ENCODE measurements at places on chromosomes 2 and 18. TPM values are rescaled to one million over a fixed set of nuclear protein-coding genes. Genes with fewer than 3 reads are reported as not detected.

Gene MBD2
- 10.8 TPM for total RNA-seq

Gene PDE1A
- total RNA-seq: 83.1 TPM

- no peaks in the 10 kb centered on the region for H3K36me3 ChIP-seq
- no peaks in the 10 kb centered on the region for H3K4me1 ChIP-seq
- DNase-seq: no peak
- H3K27ac ChIP-seq: no peak overlapping the region
- H3K27me3 ChIP-seq: no peaks in the 10 kb centered on the region
These were observed 870.6 kb downstream of the CBLN2 start for GRCh38 chr18:71673498-71673897.

- no peaks in the 10 kb centered on the region for H3K27me3 ChIP-seq
- H3K4me3 ChIP-seq: no peak overlapping the region
- H3K4me1 ChIP-seq: no peaks in the 10 kb centered on the region
- no peak for DNase-seq
- no peaks in the 10 kb centered on the region for H3K36me3 ChIP-seq
- H3K27ac ChIP-seq: no peak overlapping the region
These were observed 45.1 kb downstream of the LBH start for GRCh38 chr2:30276455-30276911.

DNA sequence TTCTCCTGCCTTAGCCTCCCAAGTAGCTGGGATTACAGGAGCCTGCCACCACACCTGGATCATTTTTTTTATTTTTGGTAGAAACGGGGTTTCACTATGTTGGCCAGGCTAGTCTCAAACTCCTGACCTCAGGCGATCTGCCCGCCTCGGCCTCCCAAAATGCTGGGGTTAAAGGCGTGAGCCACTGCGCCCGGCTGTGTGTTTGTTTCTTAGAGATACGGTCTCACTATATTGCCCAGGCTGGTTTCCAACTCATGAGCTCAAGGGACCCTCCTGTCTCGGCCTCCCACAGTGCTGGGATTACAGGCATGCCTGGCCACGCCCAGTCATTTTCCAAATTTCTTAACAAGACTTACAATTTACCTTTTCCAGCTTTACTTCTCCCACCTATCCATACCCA is 940 bp upstream of the MRPL19 start:
- no peak overlapping the region for H3K27ac ChIP-seq
- no peak for DNase-seq
- H3K27me3 ChIP-seq: no peaks in the 10 kb centered on the region
- H3K4me3 ChIP-seq: no peak overlapping the region
- H3K4me1 ChIP-seq: no peaks in the 10 kb centered on the region
- no peaks in the 10 kb centered on the region for H3K36me3 ChIP-seq

DNA sequence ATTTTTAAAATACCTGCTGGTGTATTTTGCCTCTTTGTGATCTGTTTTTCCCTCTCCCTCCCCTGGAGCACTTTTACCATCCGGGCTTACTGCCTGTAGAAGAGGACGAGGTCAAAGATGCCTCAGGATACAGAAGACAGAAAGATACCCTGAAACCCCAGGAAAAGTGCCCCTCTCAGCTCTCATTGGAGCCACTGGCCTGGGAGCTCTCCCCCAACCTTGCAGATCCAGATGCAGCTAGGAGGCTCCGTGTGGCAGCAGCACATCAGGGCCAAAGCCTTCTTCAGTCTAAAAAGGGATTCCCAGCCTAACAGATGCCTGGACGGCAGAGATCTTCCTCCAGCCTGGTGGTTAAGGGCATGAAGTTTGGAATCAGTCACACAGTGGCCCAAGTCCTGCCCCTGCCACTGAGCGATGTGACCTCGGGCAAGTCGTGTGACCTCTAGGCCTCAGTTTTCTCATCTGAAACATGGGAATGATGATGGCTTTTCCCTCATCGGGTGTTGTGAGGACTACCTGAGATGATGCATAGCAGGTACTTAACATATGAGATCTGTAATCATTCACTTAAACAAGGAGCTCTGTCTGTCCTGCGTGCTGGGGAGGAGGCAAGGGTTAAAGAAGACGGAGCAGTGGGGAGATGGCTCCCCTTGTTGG is 239.4 kb downstream of the DYSF start:
- no peaks in the 10 kb centered on the region for H3K36me3 ChIP-seq
- H3K27me3 ChIP-seq: no peaks in the 10 kb centered on the region
- no peak for DNase-seq

GRCh38 chr2:156331572-156332283 is 793 bp downstream of the NR4A2 start:
- peak overlapping the region; percentile 98 for H3K27ac ChIP-seq
- DNase-seq: peak; percentile 60
- peak overlapping the region; percentile 87 for H3K4me3 ChIP-seq
- H3K4me1 ChIP-seq: no peaks in the 10 kb centered on the region
- H3K27me3 ChIP-seq: no peaks in the 10 kb centered on the region

GRCh38 chr2:95759481-95760246 is 167.9 kb downstream of the TRIM43 start:
- DNase-seq: no peak
- no peak overlapping the region for H3K27ac ChIP-seq
- H3K4me3 ChIP-seq: no peak overlapping the region

- H3K4me1 ChIP-seq: no peaks in the 10 kb centered on the region
- H3K36me3 ChIP-seq: no peaks in the 10 kb centered on the region
- DNase-seq: no peak
- H3K4me3 ChIP-seq: no peak overlapping the region
- H3K27me3 ChIP-seq: no peaks in the 10 kb centered on the region
These were observed 140.7 kb upstream of the PXDN start for GRCh38 chr2:1884933-1885580.

GRCh38 chr2:124046332-124046731 is 21.2 kb downstream of the CNTNAP5 start:
- no peak overlapping the region for H3K4me3 ChIP-seq
- no peaks in the 10 kb centered on the region for H3K36me3 ChIP-seq
- no peak overlapping the region for H3K27ac ChIP-seq
- H3K4me1 ChIP-seq: no peaks in the 10 kb centered on the region
- no peaks in the 10 kb centered on the region for H3K27me3 ChIP-seq
- DNase-seq: no peak

- no peak overlapping the region for H3K4me3 ChIP-seq
- no peaks in the 10 kb centered on the region for H3K27me3 ChIP-seq
- peaks cover 1% of the 10 kb centered on the region for H3K4me1 ChIP-seq
These were observed 59.1 kb downstream of the NCK2 start for GRCh38 chr2:105803773-105804172.

DNA sequence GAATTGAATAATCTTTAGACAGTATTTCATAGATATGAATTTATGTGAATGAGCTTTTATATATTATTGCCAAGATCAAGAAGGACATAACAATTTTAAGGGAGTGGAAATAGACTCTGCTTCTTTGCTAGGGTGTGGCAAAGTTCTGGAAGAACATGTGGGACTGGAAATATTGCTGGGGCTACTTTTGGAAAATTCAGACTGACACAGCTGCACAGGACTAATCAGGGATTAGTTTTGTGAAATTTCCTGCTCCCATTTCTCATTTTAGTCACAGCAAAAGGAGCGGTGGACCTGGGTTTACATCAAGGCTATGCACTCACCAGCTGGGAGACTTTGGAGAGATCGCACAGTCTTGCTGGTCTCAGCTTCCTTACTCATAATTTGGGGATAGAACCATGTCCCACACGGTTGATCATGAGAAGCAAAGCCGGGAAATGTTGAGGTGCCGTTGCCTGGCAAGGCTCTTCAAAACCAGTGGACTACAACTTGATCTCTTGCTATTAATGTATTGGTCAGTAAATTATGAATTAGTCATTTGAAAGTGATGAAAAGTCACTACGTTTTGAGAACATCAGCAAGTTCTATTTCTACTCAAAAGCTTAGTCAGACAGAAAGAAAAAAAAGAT is 42.4 kb downstream of the IL1RL2 start:
- no peaks in the 10 kb centered on the region for H3K36me3 ChIP-seq
- H3K27ac ChIP-seq: peak overlapping the region; percentile 97
- DNase-seq: no peak
- no peak overlapping the region for H3K4me3 ChIP-seq
- no peaks in the 10 kb centered on the region for H3K27me3 ChIP-seq
